ENCODE measurements at places on chromosomes 12 and 14. TPM values are rescaled to one million over a fixed set of nuclear protein-coding genes. Genes with fewer than 3 reads are reported as not detected.
A peak's percentile ranks its signal among the peaks of the same experiment; 100 is the strongest.

CCDC38 gene
- not detected for polyA plus RNA-seq

DNA sequence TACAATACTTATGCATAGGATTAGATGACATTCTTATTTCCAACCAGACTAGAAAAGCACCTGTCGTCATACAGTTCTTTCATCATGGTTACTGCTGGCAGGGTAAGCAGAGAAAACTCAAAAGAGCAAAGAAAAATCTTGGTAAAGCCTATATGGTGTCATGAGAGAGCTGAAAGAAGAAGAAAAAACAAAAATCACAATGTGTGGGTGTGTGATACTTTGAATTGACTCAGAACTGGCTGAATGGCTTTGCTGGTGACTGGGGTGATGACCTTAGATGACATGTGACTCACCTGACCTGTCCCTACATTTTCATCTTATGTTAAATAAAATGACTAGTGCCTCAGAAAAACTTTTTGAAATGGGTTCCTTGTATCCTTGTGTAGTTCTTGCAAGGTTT, 278.1 kb upstream of the LMO3 start:
- no peaks in the 10 kb centered on the region for H3K27me3 ChIP-seq
- H3K27ac ChIP-seq: no peak overlapping the region
- DNase-seq: no peak

GRCh38 chr14:100849115-100849781, 23.3 kb downstream of the MEG3 start:
- H3K36me3 ChIP-seq: no peaks in the 10 kb centered on the region
- H3K27me3 ChIP-seq: no peaks in the 10 kb centered on the region
- H3K4me1 ChIP-seq: no peaks in the 10 kb centered on the region
- H3K4me3 ChIP-seq: no peak overlapping the region
- DNase-seq: no peak

DNA sequence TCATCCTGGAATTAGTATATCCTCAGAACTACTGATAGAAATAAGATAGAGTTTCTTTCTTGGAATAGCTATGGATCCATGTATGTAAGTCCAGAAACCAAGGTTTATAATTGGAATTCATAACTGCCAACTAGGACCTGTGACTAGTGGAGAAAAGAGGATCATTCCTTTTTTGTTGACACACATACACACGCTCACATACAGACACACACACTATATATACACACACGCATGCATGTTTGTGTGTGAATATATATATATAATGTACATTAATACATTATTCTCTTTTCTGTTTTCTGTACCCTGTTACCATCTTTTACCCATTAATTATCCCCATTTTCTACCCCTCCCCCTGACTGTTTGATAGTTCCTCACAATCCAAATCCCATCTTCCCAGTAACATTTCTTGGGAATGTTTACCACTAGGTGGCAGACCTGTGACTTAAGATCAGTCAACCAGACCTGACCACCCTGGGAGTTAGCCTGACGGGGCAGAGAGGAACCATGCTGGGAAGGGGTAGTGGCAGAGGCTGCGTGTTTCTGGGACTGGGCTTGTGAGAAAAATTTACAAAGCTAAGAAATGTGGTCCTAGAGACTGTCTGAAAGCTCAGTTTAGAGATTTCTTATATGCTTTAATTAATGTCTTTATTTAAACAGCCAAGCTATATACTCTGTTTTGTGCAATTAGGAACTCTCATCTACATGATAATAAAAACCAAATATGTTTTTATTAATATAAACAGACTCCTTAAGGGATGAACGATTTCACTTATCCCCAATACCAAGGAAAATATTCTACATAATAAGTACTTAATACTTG, 308.0 kb downstream of the PPFIA2 start:
- no peaks in the 10 kb centered on the region for H3K36me3 ChIP-seq
- no peak overlapping the region for H3K4me3 ChIP-seq
- no peak overlapping the region for H3K27ac ChIP-seq
- peak; percentile 71 for DNase-seq

DNA sequence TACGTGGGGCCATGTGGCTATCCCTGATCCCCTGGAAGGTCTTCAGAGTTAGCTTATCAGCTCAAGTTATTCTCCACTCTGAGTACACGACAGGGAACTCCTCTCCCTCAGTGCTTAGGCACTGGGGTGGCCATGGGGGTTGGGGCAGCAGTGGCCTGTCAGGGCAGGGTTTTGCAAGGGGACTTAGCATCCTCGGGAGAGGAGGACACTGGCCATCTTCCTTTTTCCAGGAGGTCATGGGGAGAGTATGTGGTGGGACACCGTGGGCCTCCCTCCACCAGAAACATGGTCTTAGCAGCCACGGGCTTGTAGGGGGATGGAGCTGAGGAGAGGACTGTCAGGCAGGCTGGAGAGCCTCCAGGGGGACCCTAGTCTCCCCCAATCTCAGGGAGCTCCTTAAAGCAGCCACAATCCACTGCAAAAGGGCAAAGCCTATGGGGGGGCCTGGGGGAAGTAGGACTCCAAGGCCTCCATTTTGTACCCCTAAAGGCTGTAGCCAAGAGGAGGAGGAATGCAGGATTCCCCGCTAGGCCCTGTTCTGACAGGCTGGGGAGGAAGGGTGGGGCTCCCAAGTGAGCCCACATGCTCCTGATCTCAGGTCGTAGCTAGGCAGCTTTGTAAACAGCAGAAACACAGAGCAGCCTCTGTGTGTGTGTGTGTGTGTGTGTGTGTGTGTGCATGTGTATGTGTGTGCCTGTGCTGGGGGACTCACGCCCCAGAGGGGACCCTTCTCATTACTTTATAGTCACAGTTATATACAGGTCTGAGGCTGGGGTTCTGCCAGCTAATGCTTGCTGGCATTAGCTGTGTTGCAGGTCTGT, 36.6 kb downstream of the KRT80 start:
- no peak for DNase-seq
- H3K27ac ChIP-seq: no peak overlapping the region
- no peaks in the 10 kb centered on the region for H3K36me3 ChIP-seq
- no peaks in the 10 kb centered on the region for H3K27me3 ChIP-seq
- H3K4me1 ChIP-seq: peaks cover 7% of the 10 kb centered on the region

DNA sequence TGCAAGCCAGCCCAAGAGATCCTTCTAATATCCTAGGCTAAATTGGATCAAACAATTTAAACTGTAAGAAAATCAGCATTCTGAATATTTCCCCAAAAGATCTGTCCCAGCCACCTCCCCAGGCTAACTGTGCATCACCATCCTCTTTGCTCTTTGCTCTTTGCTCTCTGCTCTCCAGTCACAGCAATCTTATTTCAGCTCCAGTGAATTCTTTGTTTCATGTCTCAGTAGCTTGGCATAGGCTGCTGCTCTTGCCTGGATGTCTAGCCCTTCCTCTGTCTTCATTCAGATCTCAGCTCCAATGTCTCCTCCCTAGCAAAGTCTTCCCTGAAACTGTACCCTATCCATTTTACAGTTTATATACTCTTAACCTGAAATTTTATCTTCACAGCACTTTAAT, 399.8 kb upstream of the USP15 start:
- H3K27me3 ChIP-seq: no peaks in the 10 kb centered on the region
- no peak for DNase-seq
- H3K27ac ChIP-seq: no peak overlapping the region
- no peaks in the 10 kb centered on the region for H3K36me3 ChIP-seq
- H3K4me1 ChIP-seq: no peaks in the 10 kb centered on the region
- no peak overlapping the region for H3K4me3 ChIP-seq

GALNT16 gene
- polyA plus RNA-seq: 15.2 TPM

DNA sequence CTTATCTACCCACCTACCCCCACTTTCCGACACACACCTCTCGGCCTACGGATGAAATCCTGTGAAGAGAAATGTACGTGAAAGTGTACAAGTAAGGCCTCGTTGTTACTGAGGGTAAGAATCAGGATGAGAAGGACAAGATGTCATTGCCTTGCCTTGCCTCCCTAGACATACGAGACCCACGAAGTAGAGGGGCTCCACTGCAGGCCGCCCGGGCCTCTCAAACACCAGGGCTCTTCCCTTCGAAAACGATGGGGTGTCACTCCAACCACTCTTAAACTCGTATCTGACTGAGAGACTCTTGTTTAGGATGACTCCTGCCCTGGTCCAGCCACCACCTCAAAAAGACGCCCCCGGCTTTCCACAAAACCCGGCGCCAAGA, 498 bp downstream of the RACGAP1 start:
- no peaks in the 10 kb centered on the region for H3K4me1 ChIP-seq
- H3K4me3 ChIP-seq: peak overlapping the region; percentile 88
- no peaks in the 10 kb centered on the region for H3K27me3 ChIP-seq
- DNase-seq: peak; percentile 18

GRCh38 chr12:123149088-123149487, 1.8 kb downstream of the PITPNM2 start:
- H3K27ac ChIP-seq: peak overlapping the region; percentile 30
- H3K4me3 ChIP-seq: no peak overlapping the region
- no peak for DNase-seq

DNA sequence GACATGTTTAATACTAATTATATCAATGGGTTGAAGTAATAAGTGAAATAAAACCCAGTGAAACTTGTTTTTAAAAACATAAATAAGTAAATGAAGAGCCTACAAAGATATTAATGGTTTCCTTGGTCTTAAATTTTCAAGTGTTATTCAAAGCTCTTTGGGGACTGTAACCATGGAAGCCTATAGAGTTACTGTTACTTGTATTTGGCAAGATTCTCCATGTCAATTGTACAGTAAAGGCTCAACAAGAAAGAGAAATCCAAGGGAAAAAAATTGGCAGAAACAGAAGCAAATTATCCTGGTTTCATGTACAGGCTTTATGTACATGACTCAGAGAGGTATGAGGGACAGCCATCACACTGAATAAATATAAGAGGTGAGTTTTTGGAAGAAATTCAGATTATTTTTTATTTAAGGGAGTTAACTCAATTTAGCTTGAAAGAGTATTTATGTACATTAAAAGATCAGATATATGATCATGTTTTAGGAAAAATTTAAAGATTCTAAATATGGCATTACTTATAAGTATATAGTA, 151.1 kb upstream of the HMGA2 start:
- H3K27me3 ChIP-seq: no peaks in the 10 kb centered on the region
- peaks cover 2% of the 10 kb centered on the region for H3K4me1 ChIP-seq
- H3K36me3 ChIP-seq: no peaks in the 10 kb centered on the region
- no peak overlapping the region for H3K27ac ChIP-seq
- no peak for DNase-seq
- no peak overlapping the region for H3K4me3 ChIP-seq

DNA sequence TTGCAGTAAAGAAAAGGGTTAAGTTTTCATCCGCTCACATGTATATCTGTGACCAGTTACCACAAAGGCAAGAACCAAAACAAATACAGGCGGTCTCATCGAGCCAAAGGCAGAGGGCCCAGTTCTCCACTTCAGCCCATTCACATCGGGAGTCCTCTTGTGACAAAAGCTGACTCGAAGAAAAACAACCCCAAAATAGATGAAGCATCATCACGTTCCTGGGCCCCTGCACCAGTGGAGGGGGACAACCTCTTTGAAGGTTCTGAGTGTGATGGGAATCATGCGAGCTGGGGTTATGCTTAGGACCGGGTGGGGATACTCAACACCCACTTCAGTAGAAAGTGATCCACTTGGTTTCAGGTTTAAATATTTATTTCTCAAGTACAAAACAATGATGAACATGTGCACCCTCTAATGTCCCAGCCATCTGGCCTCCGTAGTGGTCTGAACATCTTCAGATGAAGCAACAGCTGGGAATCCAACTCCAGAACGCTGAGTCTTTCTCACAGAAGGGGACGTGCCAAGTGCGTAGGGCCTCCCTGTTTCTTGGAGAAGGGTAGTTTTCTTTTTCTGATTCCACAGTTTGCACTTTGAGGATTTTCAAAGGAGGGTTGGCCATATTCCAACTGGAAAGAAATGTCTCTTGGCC, 8.4 kb downstream of the GSC start:
- no peaks in the 10 kb centered on the region for H3K36me3 ChIP-seq
- no peak for DNase-seq
- no peaks in the 10 kb centered on the region for H3K4me1 ChIP-seq
- H3K27me3 ChIP-seq: peaks cover 23% of the 10 kb centered on the region
- no peak overlapping the region for H3K4me3 ChIP-seq

DNA sequence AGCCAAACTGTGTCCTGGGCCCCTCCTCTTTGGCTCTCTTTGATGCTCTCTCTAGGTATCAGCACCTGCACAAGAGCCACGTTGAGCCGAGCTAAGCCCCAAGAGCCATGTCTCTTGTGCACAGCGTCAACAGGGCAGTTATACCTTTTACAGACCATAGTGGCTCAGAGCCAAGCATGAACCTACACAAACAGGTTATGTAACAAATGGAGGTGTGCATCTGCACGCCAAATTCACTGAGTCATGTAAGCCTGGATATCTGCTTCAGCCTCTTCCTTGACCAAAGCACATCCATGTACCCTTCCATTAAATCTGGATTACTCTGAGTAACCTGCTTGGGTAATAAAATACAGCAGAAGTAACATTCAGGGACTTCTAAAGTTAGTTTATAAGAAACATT, 509.7 kb downstream of the NAV3 start:
- no peak overlapping the region for H3K4me3 ChIP-seq
- no peaks in the 10 kb centered on the region for H3K4me1 ChIP-seq
- H3K36me3 ChIP-seq: no peaks in the 10 kb centered on the region

POTEG gene
- not detected for polyA plus RNA-seq

DNA sequence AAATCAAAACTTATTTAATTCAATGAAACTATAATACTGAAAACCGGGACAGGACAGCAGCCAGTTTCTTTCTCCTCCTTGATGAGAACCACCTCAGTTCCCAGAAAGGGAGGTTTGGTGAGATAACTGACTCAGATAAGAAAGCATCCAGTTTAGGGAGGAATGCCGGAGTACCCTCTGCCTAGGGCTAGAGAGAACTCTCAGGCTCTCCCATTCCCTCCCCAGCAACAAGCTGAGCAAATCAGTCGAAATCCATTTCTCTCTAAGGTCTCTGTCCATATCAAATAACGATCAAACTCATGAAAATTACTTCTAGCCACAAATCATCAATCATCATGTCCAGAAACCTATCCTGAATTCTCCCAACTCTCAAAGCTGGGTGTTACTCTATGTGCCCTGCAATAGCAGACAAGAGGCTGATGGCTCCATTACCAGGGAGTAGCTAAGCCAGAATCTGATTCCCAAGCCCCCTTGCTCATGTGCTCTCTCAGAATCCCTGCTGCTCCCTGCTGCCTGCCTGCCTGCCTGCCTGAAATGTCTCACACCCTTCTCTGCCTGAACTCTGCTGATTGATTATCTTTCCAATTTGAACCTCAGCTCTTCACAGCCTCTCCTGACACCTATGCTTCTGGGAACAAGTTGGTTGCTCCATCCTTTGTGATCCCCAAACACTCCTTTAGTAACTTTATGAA, 49.4 kb downstream of the SLC25A47 start:
- peaks cover 3% of the 10 kb centered on the region for H3K4me1 ChIP-seq
- peak overlapping the region; percentile 26 for H3K4me3 ChIP-seq
- H3K36me3 ChIP-seq: no peaks in the 10 kb centered on the region
- DNase-seq: no peak
- no peak overlapping the region for H3K27ac ChIP-seq
- H3K27me3 ChIP-seq: no peaks in the 10 kb centered on the region
